AG10803 (cell line): ENCODE measurements at places on chromosomes 5 and 9.

GRCh38 chr5:113182658-113183344, 206.2 kb downstream of the DCP2 start:
- no peak for DNase-seq

- DNase-seq = no peak
These were observed 23.3 kb upstream of the PRLR start for GRCh38 chr5:35253582-35253981.

GRCh38 chr5:181200816-181201215, 4.2 kb downstream of the TRIM7 start:
- no peak for DNase-seq

DNA sequence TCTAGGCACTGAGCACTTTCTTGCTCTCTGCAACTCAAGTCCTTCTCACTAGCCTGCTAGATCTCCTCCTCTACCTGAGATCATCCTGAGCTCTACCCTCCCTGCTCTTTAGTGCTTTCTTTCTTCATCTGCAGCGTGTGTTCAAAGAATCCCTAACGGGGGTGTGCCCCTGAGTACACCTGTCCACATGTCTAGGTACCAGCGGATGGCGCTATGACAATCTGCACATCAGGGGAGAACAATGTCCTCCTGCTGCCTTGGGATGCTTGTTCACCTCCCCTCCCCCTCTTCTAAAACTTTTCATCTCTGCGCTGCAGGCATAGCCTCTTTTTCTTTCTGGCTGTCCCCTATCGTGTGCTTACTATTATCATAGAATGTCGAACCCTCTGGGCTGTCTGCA, 42.7 kb downstream of the PTPN3 start:
- DNase-seq = no peak

- DNase-seq = no peak
These were observed 106.7 kb upstream of the SH3GL2 start for GRCh38 chr9:17472126-17472525.

- DNase-seq = no peak
These were observed 319.0 kb downstream of the EBF1 start for GRCh38 chr5:158780656-158781237.

GRCh38 chr5:166324372-166324771, 1967.1 kb upstream of the WWC1 start:
- DNase-seq = no peak

DNA sequence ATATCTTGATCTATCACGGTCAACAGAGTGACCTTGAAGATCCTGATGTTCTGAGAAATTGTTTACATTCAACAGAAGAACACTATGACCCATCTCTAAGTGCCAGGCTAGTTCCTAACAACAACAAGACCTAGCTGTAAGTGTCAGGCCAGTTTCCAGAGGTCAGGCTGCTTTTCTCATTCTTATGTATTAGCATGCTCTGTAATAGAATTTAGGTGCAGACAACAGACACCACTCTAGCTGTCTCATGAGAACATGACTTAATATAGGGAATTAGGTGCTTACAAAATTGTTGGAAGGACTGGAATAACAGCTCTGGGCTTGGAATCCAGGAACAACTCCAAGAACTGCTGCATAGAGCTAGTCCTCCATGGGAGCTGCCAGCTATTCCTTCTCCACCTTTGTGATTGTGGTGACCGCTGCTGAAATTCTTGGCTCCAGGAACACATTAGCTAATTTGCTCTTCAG, 138.7 kb downstream of the SNX18 start:
- peak; percentile 56 for DNase-seq

GRCh38 chr5:111069839-111070238, 1.7 kb upstream of the TSLP start:
- DNase-seq = peak; percentile 69

DNA sequence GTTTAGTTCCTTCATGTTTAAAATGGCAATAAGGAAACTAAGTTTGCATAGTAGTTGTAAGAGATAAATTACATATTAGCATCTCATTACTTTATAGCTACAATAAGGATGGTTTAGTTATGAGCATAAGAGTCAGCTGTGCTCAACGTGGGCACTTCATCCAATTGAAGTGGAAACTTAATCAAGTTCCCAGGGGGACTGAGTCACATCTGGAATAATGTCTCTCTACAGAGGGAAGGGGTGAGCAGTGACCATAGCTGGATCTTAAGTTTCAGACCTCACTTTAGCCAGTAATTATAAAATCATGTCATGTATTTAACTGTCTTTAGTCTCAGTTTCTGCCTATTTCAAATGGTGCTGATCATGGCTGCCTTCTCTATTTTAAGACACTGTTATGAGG, 36.8 kb upstream of the FAM240B start:
- DNase-seq = no peak

DNA sequence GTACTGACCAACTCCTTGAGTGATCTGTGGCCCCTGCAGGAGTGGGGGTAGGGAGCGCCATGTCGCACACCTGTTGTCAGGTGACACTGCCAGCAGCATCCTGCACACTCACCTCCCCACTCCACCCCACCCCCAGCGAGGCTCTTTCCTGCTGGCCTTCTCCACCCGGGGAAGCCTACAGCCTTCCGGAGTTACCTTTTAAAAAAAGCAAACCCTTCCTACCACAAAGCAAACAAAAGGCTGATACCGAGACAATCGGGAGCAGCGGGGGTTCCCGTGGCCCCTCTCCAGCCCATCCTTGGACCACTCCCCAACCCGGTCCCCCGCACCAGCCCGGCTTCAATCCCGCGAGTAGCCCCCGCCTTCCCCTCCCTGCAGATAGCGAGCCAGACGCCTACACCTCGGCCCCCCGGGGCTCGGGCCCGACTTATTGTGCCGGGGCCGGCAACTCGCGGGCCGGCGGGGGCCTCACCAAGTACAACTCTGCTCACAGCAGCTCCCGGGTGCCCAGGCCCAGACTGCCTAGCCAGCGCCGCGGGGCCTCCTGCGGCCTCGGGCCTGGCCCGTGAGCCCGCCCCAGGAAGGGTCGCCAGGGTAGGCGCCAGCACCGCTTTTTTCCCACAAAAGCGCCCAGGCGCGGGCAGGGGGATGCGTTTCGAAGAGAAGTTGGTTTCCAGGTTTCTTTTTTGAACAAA, 724 bp downstream of the MACROH2A1 start:
- peak; percentile 38 for DNase-seq

DNA sequence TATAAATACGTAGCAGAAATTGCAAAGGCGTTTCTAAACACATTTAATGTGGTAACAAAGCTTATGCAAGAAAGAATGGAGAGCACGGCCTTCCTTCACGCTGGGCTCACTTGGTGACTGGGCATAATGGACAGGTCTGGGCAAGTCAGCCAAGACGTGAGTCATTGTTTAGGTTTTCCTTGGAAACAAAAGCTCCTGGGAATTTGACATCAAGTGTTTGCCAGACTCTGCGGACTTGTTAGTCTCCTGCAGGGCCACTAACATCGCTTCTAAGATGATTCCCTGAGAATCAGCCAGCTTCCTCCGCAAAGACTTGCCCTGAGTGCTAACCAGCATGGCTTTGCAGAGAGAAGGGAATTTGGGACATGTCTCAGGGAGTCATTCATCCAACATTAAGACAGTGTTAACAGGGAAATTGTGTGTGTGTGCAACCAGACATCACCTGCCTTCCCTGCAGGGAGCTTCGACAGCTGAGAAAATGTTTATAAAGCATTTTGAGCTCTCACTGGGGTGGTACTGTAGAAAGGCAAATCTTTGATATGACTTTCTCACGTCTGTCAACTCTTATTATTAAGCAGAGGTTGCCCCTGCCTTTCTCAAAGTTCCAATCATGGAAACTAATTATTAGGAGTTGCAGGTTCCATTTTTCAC, 182.5 kb downstream of the NTRK2 start:
- peak; percentile 97 for DNase-seq

DNA sequence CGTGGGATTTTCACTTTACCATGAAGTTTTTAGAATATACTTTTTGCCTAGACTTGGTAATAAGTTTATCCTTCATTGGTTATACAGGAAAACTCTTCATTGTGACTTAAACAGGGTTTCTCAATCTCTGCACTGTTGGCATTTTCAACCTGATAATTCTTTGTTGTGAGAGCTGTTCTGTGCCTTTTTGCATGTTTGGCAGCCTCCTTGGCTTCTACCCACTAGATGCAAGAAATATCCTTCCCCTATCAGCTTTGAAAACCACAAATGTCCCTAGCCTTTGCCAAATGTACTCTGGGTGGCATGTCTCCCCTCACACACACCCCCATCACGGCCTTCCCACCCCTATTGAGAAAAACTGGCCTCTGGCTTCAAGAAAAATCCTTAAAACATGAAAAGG, 180.9 kb downstream of the ESM1 start:
- peak; percentile 31 for DNase-seq

DNA sequence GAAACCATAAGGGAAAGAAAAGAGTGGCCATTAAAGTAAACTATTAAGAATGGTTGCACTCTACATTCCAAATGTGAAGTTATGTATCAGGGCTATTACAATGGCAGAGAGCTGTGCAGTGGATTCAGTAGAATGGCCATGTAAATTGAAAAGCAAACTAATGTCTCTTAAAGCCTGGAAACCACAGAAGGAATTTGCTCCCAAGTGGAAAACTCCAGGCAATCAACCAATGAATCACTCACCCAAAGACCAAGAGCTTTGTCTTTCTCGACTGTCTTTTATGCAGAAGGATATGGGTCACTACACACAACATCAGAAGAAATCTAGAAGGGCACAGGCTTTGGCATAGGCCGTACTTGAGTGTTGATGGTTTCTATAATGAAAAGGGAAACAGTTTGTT, 114.9 kb downstream of the TLE1 start:
- peak; percentile 54 for DNase-seq

- peak; percentile 47 for DNase-seq
These were observed 203.3 kb downstream of the ADAMTS12 start for GRCh38 chr5:33688526-33688925.

GRCh38 chr9:26973989-26974388, 17.8 kb downstream of the IFT74 start:
- DNase-seq = no peak

- DNase-seq = peak; percentile 77
These were observed 449.5 kb upstream of the TRPC7 start for GRCh38 chr5:136814619-136815378.

GRCh38 chr9:136185066-136185465, 19.9 kb downstream of the LHX3 start:
- no peak for DNase-seq
